ENCODE measurements at places on chromosomes 7 and 10. TPM values are rescaled to one million over a fixed set of nuclear protein-coding genes. Genes with fewer than 3 reads are reported as not detected.

- DNase-seq, result no peak
These were observed 43.2 kb downstream of the PPP1R3C start for GRCh38 chr10:91589658-91590035.

The POLD2 gene
- 291 TPM for total RNA-seq

The ADAMTS14 gene
- not detected for total RNA-seq

DNA sequence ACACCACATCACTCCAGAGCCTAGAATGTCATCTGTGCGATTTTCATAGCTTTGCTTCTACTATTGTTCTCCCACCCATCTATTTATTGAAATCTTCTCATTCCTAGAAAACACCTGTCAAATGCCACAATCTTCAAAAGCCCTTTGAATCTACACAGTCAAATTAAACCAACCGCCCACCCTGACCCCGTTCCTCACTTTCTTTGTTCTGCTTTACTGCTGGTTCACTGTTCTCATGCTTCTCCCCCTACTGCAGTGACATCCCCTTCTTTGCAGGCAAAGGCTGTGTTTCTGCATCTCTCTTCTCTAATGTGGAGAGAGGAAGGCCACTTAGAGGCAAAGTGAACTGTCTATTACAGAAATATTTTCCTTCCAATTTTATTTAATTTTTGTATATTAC is 152.4 kb upstream of the NEBL start:
- no peak for DNase-seq

GRCh38 chr10:103843854-103844570 is 11.4 kb downstream of the SH3PXD2A start:
- no peak for DNase-seq

DNA sequence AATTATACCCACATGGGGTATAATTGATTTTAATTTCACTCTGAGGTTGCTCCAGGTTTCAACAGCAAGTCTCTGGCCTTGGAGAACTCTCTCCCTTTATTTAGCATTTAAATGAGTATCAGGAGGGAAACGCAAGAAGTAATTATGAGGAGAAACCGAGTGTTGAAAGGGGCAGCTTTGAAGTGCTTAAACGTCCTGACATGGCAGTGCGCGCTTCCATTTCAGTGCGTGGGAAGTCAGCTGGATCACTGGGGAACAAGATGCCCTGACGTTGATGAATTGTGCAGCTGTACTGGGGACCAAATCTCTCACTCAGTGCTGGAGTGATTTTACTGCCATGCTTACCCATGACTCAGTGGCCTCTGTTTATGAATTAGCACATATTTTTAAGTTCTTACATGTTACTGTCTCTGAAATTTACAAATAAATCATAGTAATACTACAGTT is 106.0 kb upstream of the PRR15 start:
- no peak for DNase-seq

The KNDC1 gene
- not detected for total RNA-seq

DNA sequence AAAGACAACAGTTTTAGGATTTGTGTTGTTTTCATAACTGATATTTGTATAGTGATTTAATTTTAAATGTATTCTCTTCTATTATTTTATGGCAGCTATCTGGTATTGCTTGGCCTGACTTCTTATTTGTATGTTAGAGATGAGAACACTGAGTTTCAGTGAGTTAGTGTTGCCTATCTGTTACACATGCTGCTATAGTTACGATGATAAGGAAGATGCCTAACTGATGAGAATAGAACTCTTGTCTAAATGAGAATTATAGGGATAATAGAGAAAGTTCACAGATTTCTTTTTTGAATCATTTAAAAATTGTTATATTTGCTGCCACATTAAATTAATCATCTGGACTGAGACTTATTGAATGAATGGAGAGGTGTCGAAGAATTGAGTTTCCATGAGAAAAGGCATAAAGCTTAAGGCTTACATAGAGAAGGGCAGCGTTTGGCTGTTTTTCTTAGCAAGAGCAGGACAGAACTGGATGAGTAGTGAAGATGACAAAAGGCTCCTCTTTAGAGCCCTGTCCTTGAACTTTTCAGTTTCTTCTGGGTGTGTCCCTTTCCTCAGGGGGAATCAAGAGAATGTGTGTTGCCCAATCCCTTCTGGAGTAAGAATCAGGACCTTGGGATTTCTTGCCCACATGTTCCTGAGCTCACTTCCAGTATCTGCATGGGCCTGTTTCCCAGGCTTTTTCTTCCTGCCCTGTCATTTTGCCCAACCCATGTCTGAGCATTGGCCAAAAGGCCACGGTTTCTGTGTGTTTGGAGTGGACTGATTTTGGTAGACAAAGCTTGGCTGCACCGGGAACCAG is 195.6 kb upstream of the CSTF2T start:
- no peak for DNase-seq

- DNase-seq, result no peak
These were observed 15.0 kb downstream of the ADRA2A start for GRCh38 chr10:111091833-111092232.

The GJC3 gene
- not detected for total RNA-seq

DNA sequence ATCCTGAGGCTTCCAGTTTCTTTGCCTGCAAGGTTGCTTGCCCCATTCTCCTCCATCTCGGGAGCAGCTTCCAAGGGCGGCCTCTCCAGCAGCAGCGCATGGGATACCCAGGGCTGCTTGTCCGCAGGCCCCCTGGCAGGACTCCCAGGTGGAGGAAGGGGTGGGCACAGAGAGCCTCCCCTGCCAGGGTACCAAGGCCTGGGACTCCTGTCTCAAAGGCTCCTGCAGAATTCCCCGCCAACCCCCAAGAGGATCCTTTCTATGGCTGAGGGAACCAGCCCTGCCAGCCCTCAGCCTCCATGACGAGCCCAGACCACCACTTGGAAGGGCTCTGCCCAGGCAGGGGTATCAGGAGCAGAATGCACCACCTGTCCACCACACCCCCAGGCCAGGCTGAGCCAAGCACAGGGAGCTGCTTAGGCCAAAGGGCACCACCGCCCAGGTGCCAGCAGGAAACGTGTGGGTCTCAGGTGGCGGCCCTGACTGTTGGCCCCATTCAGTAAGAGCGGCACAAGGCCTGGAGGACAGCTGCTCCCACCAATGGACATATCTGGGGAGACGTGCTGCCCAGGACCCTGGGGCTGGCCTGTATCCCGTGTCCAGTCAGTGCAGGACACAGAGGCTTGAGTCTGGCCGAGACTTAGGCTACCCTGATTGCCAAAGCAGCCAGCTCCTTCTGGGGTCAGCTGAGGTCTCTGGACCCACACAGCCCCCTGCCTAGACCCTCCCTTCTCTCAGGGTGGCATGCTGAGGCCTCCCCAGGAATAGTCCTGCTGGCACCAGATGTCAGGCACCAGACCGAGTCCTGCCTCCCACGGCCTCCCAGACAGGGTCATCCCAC is 33.8 kb upstream of the INPP5A start:
- DNase-seq, result no peak

- no peak for DNase-seq
These were observed 113.0 kb downstream of the ADAM22 start for GRCh38 chr7:88046839-88047573.

DNA sequence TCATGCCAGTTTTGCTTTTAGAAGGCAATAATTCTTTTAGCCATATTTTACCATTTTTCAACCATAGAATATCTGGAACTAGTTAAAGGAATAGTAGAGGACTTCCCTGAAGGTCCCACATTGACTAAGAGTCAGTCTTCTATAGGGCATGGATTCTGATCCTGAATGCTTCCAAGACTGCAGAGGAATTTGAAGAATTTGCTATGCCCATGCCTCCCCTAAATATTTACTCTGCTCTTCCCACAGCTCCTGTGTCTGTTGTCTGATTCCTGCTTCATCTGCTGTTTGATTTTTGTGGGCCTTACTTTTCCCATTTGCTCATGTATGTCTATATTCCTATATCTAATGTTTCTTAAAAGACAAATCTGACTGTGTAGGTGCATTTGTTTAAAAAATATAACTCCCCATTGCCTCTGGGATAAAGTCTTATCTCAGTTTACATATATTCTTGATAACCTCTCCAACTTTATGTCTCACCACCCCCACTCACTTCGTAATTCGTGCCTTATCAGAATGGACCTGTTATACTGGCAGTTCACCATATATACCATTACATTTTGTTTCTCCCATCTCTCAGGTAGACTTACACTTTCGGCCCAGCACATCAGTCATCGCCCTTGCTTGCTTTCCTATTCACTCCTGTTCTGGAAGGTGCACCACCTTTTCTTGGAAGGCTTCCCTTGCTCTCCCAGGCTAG is 33.9 kb downstream of the LRRC4 start:
- DNase-seq, result no peak

The ADAM12 gene
- total RNA-seq, result 0.11 TPM

DNA sequence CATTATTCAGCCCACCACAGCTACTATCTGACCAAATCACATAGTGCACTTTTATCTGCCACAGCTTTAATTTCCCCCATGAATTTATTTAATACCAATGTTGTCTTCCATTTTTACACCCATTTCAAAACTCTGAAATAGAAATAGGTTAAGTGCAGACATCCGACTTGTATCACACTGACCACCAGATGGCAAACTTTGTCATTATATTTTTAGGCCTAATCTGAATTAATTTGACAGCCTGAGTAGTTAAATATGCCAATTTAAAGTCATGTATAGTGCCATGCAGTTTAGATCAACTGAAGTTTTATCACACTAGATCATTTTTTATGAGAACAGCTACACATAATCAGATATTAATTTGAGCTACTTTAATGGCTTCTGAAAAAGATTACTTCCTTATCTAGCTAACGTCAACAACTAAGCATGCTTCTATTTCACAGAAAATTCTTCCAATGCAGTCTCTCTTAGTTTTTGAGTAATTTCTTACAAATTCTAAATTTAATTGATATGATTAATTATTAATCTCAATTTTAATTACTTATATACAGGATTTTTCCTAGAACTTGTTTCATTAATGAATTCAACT is 566.4 kb downstream of the GFRA1 start:
- no peak for DNase-seq

GRCh38 chr10:86500846-86501245 is 20.7 kb downstream of the WAPL start:
- no peak for DNase-seq

DNA sequence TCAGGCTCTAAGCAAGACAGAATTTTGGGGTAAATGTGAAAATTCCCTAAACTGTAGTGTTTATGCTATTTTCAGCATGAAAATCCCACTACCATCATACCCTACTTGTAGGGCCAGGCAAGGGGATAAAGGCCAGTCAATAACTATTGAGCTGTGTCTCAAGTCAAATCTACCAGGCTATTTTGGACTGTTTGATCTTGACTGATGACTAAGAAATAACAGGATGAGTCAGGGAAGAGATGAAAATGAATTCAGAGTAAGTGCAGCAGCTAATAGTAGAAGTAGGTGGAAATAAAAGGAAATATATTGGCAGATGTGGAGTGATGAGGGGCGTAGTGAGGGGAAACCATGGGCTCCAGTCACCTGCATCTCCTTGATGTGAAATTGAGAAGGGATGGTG is 225.8 kb upstream of the PHYHIPL start:
- DNase-seq, result no peak
